GM12865 (cell line): ENCODE measurements at places on chromosomes 7 and 10.

GRCh38 chr7:81330108-81330507 lies 411.3 kb upstream of the SEMA3C start:
- no peak for DNase-seq

DNA sequence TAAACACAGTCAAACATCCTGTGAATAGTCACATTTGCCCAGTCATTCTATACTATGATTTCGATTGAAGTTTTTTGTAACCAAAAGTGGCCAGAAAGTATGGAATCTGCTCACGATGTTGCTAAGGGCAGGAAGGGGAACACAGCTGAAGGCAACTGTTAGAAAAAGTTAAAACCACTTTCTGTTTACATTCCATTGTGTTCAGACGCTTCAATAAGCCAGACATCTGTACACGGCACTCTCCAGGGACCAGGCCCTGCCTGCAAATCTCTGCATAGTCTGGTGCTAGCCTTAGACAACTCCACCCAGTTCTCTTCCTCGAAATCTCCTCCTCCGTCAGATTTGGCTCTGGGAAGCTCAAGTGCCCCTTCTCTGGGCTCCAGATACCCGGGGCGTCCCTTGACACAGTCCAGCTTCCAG lies 17.1 kb upstream of the TMEM120A start:
- no peak for DNase-seq

GRCh38 chr7:72159911-72160310 lies 252.2 kb downstream of the CALN1 start:
- peak; percentile 21 for DNase-seq

- DNase-seq = no peak
These were observed 622.6 kb upstream of the CELF2 start for GRCh38 chr10:10394933-10395658.

DNA sequence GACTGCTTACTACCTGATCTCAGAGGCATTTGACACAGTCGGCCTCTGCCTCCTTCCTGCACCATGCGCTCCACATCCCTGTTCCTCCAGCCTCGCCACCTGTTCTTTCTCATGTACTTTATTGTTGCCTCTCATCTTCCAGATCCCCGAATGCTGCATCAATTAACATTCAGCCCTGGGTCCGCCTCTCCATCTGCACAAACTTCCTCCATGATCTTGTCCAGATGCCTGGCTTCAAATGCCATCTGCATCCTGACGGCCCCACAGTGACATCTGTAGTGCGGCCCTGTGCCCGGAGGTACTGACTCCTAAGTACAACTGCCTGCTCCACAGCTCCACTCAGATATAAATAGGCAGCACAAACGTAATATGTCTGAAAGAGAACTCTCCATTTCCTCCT lies 51.2 kb upstream of the STK17A start:
- DNase-seq = no peak

DNA sequence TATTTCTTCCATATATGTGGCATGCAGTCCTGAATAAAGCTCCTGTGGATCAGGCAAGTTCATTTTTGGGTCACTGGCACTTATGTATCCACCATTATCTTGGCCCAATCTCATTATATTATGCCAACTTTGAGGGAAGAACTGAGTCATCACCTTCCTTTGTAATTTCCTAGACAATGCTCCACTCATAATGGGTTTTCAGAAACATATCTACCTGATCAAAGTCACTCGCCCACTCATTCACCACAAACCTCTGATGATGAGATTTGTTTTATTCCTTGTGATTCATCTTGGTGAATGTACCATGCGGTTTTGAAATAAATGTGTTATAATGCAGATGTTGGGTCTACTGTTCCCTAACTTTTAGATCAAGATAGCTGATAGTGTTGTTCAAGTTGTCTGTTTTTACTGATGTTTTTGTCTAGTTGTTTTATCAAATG lies 525.8 kb downstream of the KIF20B start:
- no peak for DNase-seq

GRCh38 chr10:49407552-49408137 lies 11.8 kb upstream of the DRGX start:
- peak; percentile 74 for DNase-seq

- DNase-seq = peak; percentile 3
These were observed 129.1 kb downstream of the THSD7A start for GRCh38 chr7:11702938-11703337.

- no peak for DNase-seq
These were observed 148.9 kb upstream of the CDK1 start for GRCh38 chr10:60629332-60629731.

GRCh38 chr7:22117222-22117621 lies 171.5 kb upstream of the CDCA7L start:
- DNase-seq = peak; percentile 57

DNA sequence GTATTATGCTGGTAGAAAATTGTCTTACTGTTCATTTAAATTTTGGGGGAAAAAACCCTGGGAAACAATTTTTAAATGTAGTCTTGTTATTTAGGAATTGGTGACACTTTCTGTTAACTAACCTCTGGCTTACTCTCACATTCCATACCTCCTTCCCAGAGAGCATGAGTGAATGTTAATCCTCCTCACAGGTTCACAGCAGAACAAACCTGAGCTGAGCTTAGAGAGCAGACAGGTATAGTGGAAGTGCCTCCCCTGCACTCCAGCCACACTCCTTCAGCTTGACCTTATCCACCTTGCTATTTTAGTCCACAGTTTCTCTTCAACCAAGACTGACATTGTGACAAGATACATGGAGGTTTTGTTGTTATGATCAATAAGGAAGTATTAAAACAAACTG lies 235.9 kb downstream of the FOXP2 start:
- DNase-seq = no peak

- DNase-seq = no peak
These were observed 862.3 kb downstream of the TYW1 start for GRCh38 chr7:67858931-67859330.
